ENCODE measurements at places on chromosomes 2 and 18. TPM values are rescaled to one million over a fixed set of nuclear protein-coding genes. Genes with fewer than 3 reads are reported as not detected.

- H3K36me3 ChIP-seq = peaks cover 16% of the 10 kb centered on the region
- DNase-seq = no peak
- H3K4me1 ChIP-seq = no peaks in the 10 kb centered on the region
- H3K27me3 ChIP-seq = no peaks in the 10 kb centered on the region
- no peak overlapping the region for H3K4me3 ChIP-seq
These were observed 134.6 kb downstream of the TMEM131 start for GRCh38 chr2:97861177-97861576.

CNRIP1 gene
- total RNA-seq = not detected

MOCOS gene
- not detected for total RNA-seq

TNFRSF11A gene
- total RNA-seq = 3.1 TPM

IL1F10 gene
- not detected for total RNA-seq

M1AP gene
- total RNA-seq = 0.10 TPM

KLHL41 gene
- not detected for total RNA-seq

NXPH2 gene
- total RNA-seq = not detected

TMEM87B gene
- 12.0 TPM for total RNA-seq

GRCh38 chr2:137547842-137548241 is 416.4 kb upstream of the HNMT start:
- no peaks in the 10 kb centered on the region for H3K36me3 ChIP-seq
- H3K27me3 ChIP-seq = no peaks in the 10 kb centered on the region
- no peak for DNase-seq
- no peak overlapping the region for H3K27ac ChIP-seq
- no peak overlapping the region for H3K4me3 ChIP-seq

- H3K36me3 ChIP-seq = no peaks in the 10 kb centered on the region
- DNase-seq = no peak
- no peak overlapping the region for H3K4me3 ChIP-seq
- H3K27ac ChIP-seq = no peak overlapping the region
- H3K4me1 ChIP-seq = no peaks in the 10 kb centered on the region
These were observed 764.6 kb upstream of the PKDCC start for GRCh38 chr2:41283079-41283775.

GRCh38 chr2:127597984-127598380 is 48.0 kb upstream of the GPR17 start:
- peaks cover 2% of the 10 kb centered on the region for H3K36me3 ChIP-seq
- no peaks in the 10 kb centered on the region for H3K27me3 ChIP-seq
- no peak overlapping the region for H3K4me3 ChIP-seq
- DNase-seq = peak; percentile 4
- peaks cover 4% of the 10 kb centered on the region for H3K4me1 ChIP-seq

LPIN1 gene
- total RNA-seq = 96.4 TPM

- H3K27me3 ChIP-seq = peaks cover 3% of the 10 kb centered on the region
- no peak overlapping the region for H3K27ac ChIP-seq
- no peak overlapping the region for H3K4me3 ChIP-seq
- H3K4me1 ChIP-seq = no peaks in the 10 kb centered on the region
These were observed 122.1 kb downstream of the RPIA start for GRCh38 chr2:88813612-88814011.

DNA sequence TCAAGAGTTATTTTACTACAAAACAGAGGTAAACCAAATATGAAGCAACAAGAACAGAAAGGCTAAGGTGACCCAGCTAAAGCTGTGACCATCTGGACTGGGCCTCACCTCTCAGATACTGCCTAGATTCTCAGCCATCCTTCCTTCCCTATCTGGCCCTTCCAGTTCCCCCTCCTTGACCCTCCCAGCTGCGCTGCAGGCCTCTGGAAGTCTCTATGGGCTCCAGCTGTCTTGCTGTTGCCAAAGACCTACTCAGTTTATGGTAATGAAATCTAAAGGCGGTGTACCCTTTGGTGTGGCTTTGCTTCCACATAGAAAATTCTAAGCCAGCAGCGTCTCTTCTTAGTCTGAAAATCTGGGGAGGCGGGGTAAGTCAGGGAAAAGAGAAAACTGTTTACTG is 55.7 kb downstream of the ARHGEF33 start:
- no peaks in the 10 kb centered on the region for H3K36me3 ChIP-seq
- H3K27me3 ChIP-seq = no peaks in the 10 kb centered on the region
- no peak for DNase-seq
- H3K4me1 ChIP-seq = no peaks in the 10 kb centered on the region
- no peak overlapping the region for H3K27ac ChIP-seq
- H3K4me3 ChIP-seq = no peak overlapping the region

GRCh38 chr2:204321910-204322751 is 223.1 kb upstream of the PARD3B start:
- H3K36me3 ChIP-seq = no peaks in the 10 kb centered on the region

C2orf76 gene
- 9.5 TPM for total RNA-seq

DNA sequence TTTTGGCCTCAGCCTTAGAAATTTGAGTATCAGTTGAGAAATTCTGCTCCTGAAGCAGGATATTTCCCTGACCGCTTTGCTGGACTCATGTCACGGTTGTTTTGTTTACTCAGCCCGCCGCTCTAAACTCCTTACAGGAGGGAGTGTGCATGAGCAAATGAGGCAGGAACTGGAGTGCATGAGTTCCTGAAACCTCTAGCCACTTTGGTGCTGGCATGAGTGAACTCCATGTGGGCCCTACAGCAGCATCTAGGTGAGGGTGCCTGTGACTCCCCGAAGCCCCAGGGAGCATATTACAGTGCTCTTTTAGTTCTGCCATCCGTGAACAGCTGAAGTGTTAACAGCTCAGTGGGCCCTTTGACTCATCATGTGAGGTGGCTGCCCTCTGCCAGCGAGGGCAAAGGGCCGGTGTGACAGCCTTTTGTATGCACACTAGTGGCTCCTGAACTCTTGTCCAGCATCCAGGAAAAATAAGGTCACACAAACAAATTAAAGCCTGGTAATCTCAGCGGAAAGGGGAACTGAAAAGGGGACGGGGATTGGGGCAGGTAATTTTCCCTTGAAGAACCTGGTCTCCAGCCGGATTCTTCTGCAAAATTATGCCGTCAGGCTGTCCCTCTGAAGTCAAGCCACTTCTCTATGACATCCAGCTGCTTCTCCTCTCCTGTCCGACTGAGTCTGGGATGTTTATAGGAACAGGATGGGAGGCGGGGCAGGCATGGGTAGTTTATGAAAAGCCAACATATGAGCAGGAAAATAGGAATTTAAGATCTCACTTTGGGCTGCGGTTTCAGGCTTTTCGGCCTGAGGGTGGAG is 1668.7 kb downstream of the SUCLG1 start:
- DNase-seq = no peak
- no peaks in the 10 kb centered on the region for H3K4me1 ChIP-seq
- H3K27me3 ChIP-seq = no peaks in the 10 kb centered on the region
- H3K4me3 ChIP-seq = no peak overlapping the region
- H3K27ac ChIP-seq = no peak overlapping the region

C1GALT1C1L gene
- not detected for total RNA-seq

DNA sequence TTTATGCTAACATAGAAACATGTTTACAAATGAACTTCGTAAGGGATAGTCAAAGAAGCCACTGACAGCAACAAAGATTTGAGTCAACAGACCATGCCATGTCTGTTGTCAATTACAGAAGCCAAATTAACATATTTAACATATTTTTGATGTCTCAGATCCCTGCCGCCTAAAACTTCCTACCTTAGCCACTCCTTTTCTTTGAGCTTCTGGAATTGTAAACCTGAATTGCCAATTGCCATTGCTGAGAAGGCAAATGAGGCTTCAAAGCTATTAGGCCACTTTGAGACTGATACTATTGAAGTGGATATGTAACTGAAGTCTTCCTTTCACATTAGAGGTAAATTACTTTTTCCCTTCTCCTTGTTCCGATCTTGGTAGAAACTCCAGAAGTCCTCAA is 66.0 kb upstream of the DSEL start:
- DNase-seq = no peak
- no peaks in the 10 kb centered on the region for H3K4me1 ChIP-seq
- H3K36me3 ChIP-seq = no peaks in the 10 kb centered on the region
- no peak overlapping the region for H3K4me3 ChIP-seq
- H3K27ac ChIP-seq = no peak overlapping the region

- no peaks in the 10 kb centered on the region for H3K36me3 ChIP-seq
- H3K27me3 ChIP-seq = peaks cover 2% of the 10 kb centered on the region
- DNase-seq = no peak
- H3K27ac ChIP-seq = no peak overlapping the region
- H3K4me1 ChIP-seq = no peaks in the 10 kb centered on the region
- no peak overlapping the region for H3K4me3 ChIP-seq
These were observed 374.1 kb downstream of the LRATD1 start for GRCh38 chr2:15006667-15007066.

DNA sequence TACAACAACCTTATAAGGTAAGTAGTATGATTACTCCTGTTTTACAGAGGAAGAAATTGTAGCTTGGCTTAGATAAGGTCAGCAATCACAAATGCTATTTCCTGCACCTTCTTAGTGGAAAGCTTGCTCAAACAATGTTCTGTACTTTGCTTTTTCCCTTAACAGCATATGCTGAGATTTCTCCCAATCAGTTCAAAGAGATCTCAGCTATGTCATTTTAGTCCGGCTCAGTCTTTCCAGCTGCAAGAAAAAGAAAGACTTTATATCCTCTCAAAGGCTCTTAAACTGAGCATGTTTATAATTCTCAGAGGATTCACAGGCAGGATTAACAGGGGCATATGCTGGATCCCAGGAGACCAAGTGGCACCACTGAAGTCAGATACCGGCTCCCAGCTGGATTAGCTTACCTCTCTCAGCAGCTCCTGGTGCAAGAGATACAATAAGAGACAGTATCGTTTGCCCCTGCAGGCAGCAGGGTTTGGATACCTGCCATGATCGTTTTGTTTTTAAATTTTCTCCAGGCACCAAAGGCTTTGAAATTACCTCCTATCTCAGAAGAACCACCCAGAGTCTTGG is 29.5 kb downstream of the KIAA2012 start:
- no peaks in the 10 kb centered on the region for H3K27me3 ChIP-seq
- no peaks in the 10 kb centered on the region for H3K4me1 ChIP-seq
- no peaks in the 10 kb centered on the region for H3K36me3 ChIP-seq
- no peak overlapping the region for H3K4me3 ChIP-seq

GCKR gene
- not detected for total RNA-seq

NBEAL1 gene
- total RNA-seq = 7.9 TPM
